ENCODE measurements at places on chromosomes 2 and 18.

- no peak for DNase-seq
Observed at GRCh38 chr18:55657572-55658331, 69.8 kb upstream of the TCF4 start.

- no peak for DNase-seq
Observed at GRCh38 chr2:21011453-21011852, 32.4 kb downstream of the APOB start.

DNA sequence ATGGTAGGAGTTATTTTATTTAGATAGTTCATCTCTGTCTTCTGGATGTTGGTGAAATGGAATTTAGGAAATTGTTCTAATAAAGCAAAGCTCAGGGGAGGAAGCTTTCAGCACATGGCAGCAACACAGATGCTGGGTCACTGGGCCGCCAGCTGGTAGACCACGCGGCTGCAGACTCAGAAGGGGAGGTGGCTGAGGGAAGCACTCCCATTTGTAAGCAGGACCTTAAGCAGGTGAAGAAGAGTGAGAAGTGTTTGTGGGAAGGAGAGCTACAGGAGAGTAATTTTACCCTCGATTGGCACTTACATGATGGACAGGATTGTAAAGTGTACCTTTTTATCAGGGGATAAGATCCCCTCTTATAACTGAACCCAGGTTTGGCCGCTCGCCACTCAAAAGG lies 24.4 kb downstream of the NMS start:
- no peak for DNase-seq

- no peak for DNase-seq
Observed at GRCh38 chr2:225326969-225327368, 72.5 kb upstream of the NYAP2 start.

DNA sequence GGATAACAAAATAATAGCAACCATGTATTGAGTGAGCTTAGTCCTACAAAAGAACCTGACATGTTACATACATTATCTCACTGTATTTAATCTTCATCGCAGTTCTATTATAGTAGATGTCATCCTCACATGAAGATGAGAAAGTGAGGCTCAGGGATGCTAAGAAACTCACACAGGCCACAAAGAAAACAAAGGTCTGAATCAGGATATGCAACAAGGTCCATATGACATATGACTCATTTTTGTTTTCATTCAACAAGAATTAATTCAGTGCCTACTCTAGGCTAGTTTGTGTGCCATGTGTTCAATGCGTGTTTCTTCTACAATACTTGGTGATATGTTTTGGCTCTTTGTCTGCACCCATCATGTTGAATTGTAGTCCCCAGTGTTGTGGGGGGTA lies 219.7 kb upstream of the EPHA4 start:
- DNase-seq, result no peak

- no peak for DNase-seq
Observed at GRCh38 chr18:61847164-61847791, 45.5 kb downstream of the RNF152 start.

DNA sequence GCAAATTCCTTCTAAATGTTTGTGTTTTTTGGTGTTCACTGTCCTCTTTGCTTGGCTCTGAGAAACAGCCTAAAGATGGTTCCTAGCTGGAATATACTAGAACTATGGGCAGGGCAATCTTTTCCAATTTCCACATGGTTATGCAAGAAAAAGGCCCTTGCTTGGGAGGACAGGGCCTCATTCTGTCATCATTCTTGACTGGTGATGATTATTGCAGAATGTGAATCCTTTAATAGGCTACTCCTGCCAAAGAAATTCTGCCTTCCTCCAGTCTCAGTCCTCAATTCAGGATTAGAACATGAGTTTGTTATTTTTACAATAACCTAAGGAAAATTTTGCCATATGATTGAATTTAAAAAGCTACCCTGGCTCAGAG lies 218.7 kb downstream of the HNMT start:
- no peak for DNase-seq

DNA sequence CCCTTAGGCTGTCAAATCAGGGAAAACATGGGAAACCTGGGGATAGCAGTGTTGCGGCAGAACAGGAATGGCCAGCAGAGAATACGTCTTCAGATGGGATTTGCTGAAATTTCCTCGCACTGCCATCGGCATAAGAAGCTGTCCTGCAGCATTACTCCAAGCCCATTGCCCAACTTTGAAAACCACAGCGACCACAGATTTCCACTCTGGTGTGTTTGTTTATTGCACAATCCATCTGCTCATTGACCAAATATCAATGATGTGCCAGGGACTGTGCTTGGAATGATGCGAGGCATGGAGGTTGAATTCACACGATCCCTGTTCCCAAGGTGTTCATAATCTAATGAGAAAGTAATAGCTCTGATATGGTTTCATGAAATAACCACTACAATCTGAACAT lies 383.3 kb upstream of the MYT1L start:
- no peak for DNase-seq

- DNase-seq, result no peak
Observed at GRCh38 chr2:70777450-70777849, 9.4 kb upstream of the ADD2 start.

DNA sequence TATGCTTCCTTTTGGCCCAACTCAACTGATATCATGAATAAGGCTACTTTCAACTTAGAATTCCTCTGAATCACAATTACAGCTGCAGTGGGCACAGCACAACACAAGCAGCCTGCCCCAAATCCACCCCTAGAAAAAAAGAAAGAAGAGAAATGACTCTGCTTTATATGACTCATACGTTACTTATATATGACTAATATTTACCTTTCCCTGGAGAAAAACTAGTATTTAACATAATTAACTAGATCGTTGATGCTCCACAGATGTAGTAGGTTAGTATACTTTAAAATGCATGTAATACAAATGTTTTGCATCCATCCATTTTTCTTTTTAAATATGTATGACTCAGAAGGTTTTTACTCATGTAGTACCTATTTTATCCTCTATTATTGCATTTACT lies 133.3 kb upstream of the UNC80 start:
- no peak for DNase-seq

- no peak for DNase-seq
Observed at GRCh38 chr2:181943411-181944124, 42.1 kb upstream of the PPP1R1C start.

DNA sequence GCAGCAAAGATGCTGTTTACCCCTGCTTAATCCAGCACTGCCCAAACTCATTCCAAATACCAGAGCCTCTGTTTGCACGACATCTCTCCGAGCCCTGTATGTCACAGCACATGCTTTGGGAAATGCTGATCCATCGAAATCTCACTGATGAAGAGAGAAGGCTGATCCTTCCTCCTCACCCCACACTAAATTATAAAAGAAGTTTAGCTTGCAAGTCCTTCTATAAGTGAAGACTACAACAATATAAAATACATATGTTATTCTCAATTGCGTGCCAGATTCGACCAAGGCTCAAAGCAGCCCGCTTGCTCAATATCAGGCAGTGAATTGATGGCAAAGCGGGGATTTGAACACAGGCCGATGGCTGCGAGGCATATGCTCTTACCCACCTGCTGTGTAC lies 30.7 kb upstream of the SLC35F6 start:
- no peak for DNase-seq

GRCh38 chr2:134365356-134365755 lies 111.5 kb downstream of the MGAT5 start:
- no peak for DNase-seq

GRCh38 chr18:36330435-36331052 lies 33.0 kb downstream of the FHOD3 start:
- DNase-seq, result no peak

DNA sequence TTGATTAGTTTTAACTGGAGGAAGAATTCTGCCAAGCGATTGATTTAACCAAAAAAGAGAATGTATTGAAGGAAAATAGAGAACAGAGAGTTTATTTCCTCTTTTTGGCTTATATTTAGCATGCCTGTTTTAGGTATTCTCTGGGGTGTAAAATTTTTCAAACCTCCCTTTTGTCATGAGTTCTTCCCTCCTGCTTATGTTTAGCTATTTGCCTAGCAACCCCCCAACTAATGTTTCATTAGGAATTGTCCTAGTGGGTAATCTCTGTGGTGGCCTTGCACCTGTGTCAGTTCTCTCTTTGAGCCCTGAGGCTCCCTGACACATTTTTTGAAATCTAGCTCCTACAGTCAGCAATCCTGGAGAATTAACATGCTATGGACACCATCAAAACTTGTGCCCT lies 12.5 kb upstream of the REG1B start:
- DNase-seq, result no peak

GRCh38 chr2:118312969-118313756 lies 224.9 kb downstream of the INSIG2 start:
- no peak for DNase-seq

DNA sequence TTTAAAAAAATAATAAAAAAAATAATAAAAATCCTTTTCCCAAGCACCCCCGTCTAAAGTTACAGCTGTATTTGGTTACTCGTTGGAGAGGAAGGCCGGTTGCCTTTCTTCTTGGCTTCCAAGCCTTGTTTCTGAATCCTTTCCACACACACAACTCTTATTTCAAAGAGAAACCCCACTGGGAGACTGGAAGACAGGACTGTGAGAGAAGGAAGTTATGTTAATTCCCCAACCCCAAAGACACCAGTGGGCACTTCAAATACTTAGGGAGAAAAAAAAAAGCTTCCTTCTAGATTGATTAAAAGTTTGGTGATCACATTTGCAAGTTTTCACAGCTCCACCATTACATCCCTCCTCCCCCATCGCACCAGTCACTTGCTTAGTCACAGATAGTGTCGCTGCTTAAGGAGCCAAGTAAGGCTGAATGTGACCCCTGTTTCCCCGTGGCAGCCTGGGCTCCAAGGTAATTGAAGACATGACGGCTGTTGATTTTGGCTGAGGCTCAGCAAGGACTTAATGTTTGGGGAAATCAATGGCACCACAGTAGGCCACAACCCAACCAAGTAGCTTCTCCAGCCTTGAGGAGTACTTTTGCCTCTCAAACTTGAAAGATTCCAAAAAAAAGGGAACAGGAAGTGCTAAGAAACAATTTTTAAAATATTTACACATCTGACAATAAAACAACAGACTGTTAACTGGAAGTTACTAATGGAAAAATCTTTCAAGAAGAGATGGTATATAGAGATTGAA lies 40.8 kb upstream of the FRZB start:
- no peak for DNase-seq

- no peak for DNase-seq
Observed at GRCh38 chr18:31486165-31486564, 11.8 kb upstream of the DSG2 start.

GRCh38 chr2:175207741-175208438 lies 26.4 kb upstream of the ATP5MC3 start:
- DNase-seq, result peak; percentile 70

GRCh38 chr2:45005261-45006002 lies 3.8 kb downstream of the SIX2 start:
- no peak for DNase-seq

GRCh38 chr2:178244777-178245176 lies 50.5 kb downstream of the OSBPL6 start:
- DNase-seq, result no peak

DNA sequence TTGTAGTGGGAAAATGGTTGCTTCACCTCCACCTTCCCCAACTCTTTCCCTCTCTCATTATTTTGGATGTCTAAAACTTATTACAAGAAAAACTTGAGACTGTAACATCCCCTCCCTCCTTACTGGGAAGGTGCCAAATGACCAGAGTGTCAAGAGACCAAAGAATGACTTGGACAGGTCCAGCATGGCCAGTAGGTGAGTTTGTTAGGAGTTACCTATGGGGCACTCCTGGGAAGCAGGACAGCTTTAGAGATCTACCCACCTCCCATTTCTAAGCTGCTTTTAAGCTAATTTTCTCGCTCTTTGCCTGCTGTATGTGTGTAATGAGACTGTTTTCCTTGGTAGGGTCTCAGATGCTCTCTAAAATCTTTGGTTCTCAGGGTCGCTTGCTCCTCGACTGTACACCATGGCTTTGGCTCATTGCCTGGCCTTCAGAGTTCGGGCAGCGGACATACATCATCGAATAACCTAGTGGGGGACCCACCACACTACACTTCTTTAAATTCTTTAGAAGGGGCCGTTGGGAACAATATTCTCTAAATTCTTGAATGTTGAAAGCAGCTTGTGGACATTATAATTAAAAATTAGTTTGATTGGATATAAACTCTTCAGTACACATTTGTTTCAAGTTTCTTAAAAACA lies 45.2 kb downstream of the SLC30A6 start:
- DNase-seq, result no peak

GRCh38 chr2:161745866-161746614 lies 121.8 kb downstream of the SLC4A10 start:
- DNase-seq, result no peak

GRCh38 chr2:86622519-86623042 lies 1.1 kb downstream of the RNF103 start:
- DNase-seq, result no peak

DNA sequence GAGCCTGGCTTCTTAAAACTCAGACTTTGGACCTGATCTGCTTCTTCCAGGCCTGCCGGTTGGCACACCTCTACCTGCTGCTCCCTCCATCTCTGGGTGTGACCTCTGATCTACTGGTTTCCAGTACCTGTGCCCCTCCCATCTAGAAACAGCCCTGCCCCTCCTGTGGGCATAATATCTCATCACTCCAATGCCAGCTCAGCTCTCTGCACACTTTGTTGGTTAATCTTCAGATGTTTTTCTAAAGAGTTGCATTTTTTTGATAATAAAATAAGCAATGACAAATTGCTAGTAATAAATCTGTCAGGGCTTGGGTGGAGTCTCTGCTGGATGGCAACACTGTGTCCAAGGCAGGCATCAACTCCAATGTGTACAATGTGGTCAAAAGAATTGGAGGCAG lies 89.6 kb upstream of the PPP1CB start:
- DNase-seq, result no peak

DNA sequence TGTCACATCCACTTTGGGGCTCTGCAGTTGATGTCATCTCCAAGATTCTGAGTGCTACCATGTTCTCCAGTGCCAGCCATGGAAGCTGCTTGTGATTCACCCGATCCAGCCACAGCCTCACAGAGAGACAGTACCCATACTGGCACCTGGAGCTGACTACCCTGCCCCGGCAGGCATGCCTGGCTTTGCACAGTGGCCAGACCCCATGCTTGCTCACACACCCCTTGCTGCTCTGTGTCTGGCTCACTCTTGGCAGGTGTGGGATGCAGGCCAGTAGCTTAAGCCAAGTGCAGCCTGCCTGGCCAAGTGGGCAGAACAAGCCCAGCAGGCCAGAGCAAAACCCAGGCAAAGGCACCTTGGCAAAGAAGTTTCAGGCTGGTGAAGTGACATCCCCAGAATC lies 828.4 kb upstream of the VRK2 start:
- DNase-seq, result no peak

DNA sequence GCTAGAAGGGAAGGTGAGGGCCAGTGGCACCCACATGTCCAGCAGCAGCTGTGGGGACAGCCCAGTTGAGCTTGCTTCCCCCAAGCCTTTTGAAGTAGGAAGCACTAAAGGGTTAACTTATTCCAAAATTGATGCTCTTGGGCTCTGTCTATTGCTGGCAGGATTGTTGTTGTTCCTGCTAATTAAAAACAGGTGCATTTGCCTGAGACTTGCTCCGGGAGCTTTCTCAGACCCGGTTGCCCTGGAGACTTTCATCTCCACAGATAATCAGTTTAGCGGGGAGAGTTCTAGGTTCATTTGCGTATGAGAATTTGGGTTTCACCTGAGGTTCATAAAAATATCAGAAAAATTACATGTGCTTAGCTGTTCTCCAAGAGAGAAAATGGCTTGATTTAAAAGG lies 277.3 kb downstream of the LRATD1 start:
- DNase-seq, result no peak

GRCh38 chr18:32271672-32272208 lies 81.9 kb downstream of the MEP1B start:
- no peak for DNase-seq
